ENCODE measurements at places on chromosomes 1 and 21. TPM values are rescaled to one million over a fixed set of nuclear protein-coding genes. Genes with fewer than 3 reads are reported as not detected.

The PALMD gene
- total RNA-seq, result 0.24 TPM

The RIPK4 gene
- total RNA-seq, result 21.2 TPM

The PRCC gene
- 70.1 TPM for total RNA-seq

The BRDT gene
- total RNA-seq, result not detected

The CELA3A gene
- not detected for total RNA-seq

The FMO2 gene
- not detected for total RNA-seq

The FMO5 gene
- 0.39 TPM for total RNA-seq

The CHRNB2 gene
- total RNA-seq, result 0.47 TPM

The F13B gene
- 0.08 TPM for total RNA-seq

The VCAM1 gene
- total RNA-seq, result 0.03 TPM

The IVL gene
- not detected for total RNA-seq

The KISS1 gene
- total RNA-seq, result 0.43 TPM

The DCST1 gene
- not detected for total RNA-seq

The AADACL3 gene
- not detected for total RNA-seq

The IQCC gene
- total RNA-seq, result 2.4 TPM

The L1TD1 gene
- total RNA-seq, result not detected

The CCDC24 gene
- 8.0 TPM for total RNA-seq

The CLEC20A gene
- not detected for total RNA-seq

The KCNJ15 gene
- total RNA-seq, result not detected

The KLHDC7A gene
- total RNA-seq, result 1.5 TPM

The SLAMF1 gene
- not detected for total RNA-seq

Data from A549 treated with Hydrocortisone at 1 μM for 4 hours (cell line).